Thymus (tissue), 14 donors: ENCODE measurements at places on chromosomes 2 and 18.

GRCh38 chr2:181781078-181781786, 100.9 kb upstream of the NEUROD1 start:
- no peak overlapping the region for H3K4me3 ChIP-seq
- H3K27me3 ChIP-seq, result no peaks in the 10 kb centered on the region
- no peak overlapping the region for H3K27ac ChIP-seq

- no peaks in the 10 kb centered on the region for H3K27me3 ChIP-seq
- no peak for DNase-seq
- H3K4me1 ChIP-seq, result no peaks in the 10 kb centered on the region
- H3K4me3 ChIP-seq, result no peak overlapping the region
- H3K36me3 ChIP-seq, result no peaks in the 10 kb centered on the region
Observed at GRCh38 chr18:68564351-68564750, 150.6 kb downstream of the TMX3 start.

DNA sequence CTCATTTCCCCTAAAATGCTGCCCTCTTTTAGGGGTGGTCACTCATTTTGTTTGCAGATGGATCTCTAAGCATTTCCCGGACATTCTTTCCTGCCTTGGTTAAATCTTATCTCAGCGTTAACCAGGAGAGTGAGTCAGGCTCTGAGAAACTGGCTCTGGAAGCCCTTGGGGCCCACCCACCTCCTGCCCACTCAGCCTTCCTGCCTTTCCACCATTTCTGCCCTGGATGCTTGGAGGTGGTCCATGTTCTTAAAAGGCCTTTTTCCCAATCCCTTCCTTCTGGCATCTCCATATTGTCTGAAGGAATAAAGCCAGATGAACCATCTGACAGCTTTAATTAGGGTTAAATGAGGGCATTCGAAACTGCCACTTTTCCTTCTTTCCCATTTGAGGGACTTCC, 9.5 kb downstream of the HK2 start:
- peaks cover 81% of the 10 kb centered on the region for H3K4me1 ChIP-seq
- no peaks in the 10 kb centered on the region for H3K36me3 ChIP-seq
- DNase-seq, result no peak
- H3K4me3 ChIP-seq, result no peak overlapping the region

DNA sequence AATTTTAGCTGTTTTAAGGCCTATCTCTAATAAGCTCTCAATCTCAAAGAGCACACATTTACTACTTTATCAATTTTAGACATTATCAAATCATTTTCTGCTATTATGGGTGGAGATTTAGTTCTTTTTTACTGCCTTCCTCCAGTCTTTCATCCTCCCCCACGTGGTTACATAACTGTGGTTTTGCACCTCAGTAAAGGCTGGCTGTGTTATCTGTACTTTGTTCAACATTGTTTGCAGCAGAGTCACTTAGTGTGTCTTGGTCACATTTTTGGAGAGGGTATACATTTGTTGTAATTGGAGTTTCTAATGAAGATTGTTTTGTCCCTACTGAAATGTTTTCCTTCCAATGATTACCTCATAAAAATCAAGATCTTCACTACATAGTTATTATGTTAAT, 549.6 kb upstream of the CELF4 start:
- no peaks in the 10 kb centered on the region for H3K4me1 ChIP-seq
- no peak overlapping the region for H3K27ac ChIP-seq
- no peaks in the 10 kb centered on the region for H3K27me3 ChIP-seq
- no peaks in the 10 kb centered on the region for H3K36me3 ChIP-seq
- DNase-seq, result no peak
- no peak overlapping the region for H3K4me3 ChIP-seq

- H3K4me1 ChIP-seq, result no peaks in the 10 kb centered on the region
- H3K27ac ChIP-seq, result no peak overlapping the region
- no peaks in the 10 kb centered on the region for H3K36me3 ChIP-seq
- H3K4me3 ChIP-seq, result no peak overlapping the region
- DNase-seq, result no peak
Observed at GRCh38 chr18:71837547-71837946, 706.6 kb downstream of the CBLN2 start.

GRCh38 chr2:136381722-136382633, 264.0 kb upstream of the CXCR4 start:
- DNase-seq, result peak; percentile 75
- no peaks in the 10 kb centered on the region for H3K36me3 ChIP-seq
- peak overlapping the region; percentile 93 for H3K27ac ChIP-seq
- no peaks in the 10 kb centered on the region for H3K27me3 ChIP-seq

GRCh38 chr2:154911729-154912128, 213.2 kb downstream of the KCNJ3 start:
- no peak for DNase-seq
- H3K4me3 ChIP-seq, result no peak overlapping the region
- H3K36me3 ChIP-seq, result no peaks in the 10 kb centered on the region

GRCh38 chr2:196399722-196400691, 228.6 kb upstream of the STK17B start:
- H3K27me3 ChIP-seq, result no peaks in the 10 kb centered on the region
- DNase-seq, result no peak
- H3K4me3 ChIP-seq, result no peak overlapping the region
- H3K36me3 ChIP-seq, result no peaks in the 10 kb centered on the region

GRCh38 chr2:68225119-68225632, 27.2 kb downstream of the PPP3R1 start:
- H3K4me1 ChIP-seq, result no peaks in the 10 kb centered on the region
- H3K4me3 ChIP-seq, result no peak overlapping the region
- peak overlapping the region; percentile 14 for H3K27ac ChIP-seq
- peak; percentile 42 for DNase-seq
- no peaks in the 10 kb centered on the region for H3K27me3 ChIP-seq
- H3K36me3 ChIP-seq, result no peaks in the 10 kb centered on the region

GRCh38 chr2:96909611-96910021, 39.7 kb upstream of the SEMA4C start:
- H3K27ac ChIP-seq, result no peak overlapping the region
- no peaks in the 10 kb centered on the region for H3K36me3 ChIP-seq
- DNase-seq, result no peak
- H3K27me3 ChIP-seq, result peaks cover 6% of the 10 kb centered on the region

- H3K27me3 ChIP-seq, result no peaks in the 10 kb centered on the region
- no peak overlapping the region for H3K27ac ChIP-seq
- H3K36me3 ChIP-seq, result no peaks in the 10 kb centered on the region
- no peak overlapping the region for H3K4me3 ChIP-seq
- DNase-seq, result no peak
Observed at GRCh38 chr2:79901161-79901560, 388.3 kb downstream of the CTNNA2 start.

- peaks cover 5% of the 10 kb centered on the region for H3K4me1 ChIP-seq
- peak overlapping the region; percentile 14 for H3K27ac ChIP-seq
- H3K4me3 ChIP-seq, result peak overlapping the region; percentile 23
- H3K36me3 ChIP-seq, result no peaks in the 10 kb centered on the region
Observed at GRCh38 chr2:173075056-173075780, 428 bp upstream of the MAP3K20 start.

DNA sequence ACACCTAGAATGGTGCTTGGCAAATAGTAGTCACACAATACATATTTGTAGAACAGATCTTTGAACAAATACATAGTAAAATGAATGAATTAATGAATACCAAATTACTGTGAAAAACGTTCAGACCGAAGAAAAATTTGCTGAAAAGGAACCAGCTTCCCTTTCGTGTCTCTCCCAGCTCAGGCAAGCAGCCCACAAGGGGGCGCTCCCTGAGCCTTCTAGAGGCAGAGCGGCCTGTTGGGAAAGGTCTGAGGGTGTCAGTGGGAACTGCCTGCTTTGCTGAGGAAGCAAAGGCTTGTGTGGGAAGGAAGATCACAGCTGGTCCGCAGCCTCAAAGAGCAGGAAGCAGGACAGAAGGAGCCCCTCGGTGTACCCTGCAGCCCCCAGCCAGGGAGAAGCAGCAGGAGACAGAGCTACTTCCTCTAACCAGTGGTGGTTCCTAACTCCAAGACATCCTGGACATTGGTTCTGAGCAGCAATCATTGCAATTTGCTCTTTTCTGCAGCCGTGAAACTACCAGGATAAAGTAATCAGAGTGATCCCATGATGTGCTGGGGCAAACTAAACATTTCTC, 231.1 kb downstream of the ANKRD30B start:
- H3K4me1 ChIP-seq, result no peaks in the 10 kb centered on the region
- H3K27me3 ChIP-seq, result no peaks in the 10 kb centered on the region
- H3K4me3 ChIP-seq, result no peak overlapping the region

DNA sequence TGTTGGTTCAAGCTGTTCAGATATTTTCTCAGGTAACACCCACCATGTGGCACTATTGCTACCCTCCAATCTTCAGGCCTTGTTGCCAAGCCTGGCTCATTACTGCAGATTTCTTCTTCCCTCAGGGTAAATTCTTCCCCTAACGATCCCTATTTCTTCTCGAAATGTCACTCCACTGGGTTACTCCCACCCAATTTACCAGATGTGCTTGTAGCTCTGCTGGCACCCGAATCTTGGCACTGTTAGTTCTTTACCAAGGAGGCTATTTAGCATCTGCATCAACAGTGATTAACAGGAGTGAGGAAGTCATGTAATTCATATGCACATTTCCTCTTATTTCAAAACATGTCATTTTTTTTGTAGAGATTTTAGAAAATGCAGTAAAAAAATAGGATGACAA, 217.1 kb upstream of the CYRIA start:
- H3K36me3 ChIP-seq, result no peaks in the 10 kb centered on the region
- no peak overlapping the region for H3K27ac ChIP-seq
- DNase-seq, result no peak
- no peaks in the 10 kb centered on the region for H3K27me3 ChIP-seq

DNA sequence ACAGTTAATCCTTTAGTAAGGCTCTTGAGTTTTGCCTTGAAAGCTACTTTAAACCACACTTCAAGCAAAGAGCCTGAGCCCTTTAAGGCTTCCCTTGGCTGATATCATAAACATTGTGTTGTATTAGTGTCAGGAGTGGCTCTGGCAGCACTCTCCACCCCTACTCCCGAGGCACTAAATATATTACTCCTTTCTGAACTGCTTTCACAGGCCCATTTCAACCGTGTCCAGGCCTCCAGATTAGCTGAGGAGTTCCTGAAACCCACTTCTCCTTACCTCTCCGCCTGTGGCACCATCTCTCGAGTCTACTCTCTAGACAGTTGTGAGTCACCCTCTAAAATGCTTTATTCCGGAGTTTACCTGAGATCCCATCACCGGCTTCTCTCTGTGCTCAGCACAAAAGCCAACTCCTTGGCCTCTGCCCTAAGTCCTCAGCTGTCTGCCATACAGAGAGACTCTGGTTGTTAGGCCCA, 14.4 kb upstream of the STON1 start:
- no peak overlapping the region for H3K27ac ChIP-seq
- no peak overlapping the region for H3K4me3 ChIP-seq
- peaks cover 26% of the 10 kb centered on the region for H3K36me3 ChIP-seq
- no peaks in the 10 kb centered on the region for H3K4me1 ChIP-seq
- no peaks in the 10 kb centered on the region for H3K27me3 ChIP-seq
- no peak for DNase-seq

DNA sequence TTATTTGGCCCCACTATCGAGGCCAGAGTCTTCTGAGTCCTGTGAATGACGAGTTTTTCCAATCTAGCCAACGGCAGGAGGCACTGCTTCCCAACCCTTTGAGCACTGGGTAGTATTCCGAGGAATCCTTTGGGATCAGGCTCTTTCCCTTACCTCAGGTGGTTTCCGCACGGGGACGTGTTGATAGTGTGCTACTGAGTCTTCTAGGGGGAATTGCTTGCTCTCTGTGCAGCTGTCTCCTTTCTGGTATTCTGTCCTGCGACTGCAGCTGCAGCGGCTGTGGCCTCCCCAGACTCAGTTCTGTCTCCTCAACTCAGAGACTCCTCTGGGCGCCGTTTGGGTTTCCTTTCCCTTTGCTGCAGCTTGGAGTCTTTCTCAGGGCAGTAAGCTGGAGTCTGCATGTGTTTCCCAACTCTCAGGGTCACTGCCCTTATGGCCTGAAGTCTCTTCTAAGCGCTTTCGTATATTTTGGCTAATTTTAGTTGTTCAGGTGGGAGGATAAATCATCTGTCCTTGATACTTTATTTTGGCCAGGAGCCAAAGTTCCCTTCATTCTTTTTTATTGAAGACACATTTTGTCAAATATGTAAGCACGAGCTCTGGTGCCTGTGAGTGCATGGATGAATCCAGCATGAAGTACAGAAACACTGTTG, 118.4 kb downstream of the MAP4K4 start:
- H3K27ac ChIP-seq, result no peak overlapping the region
- no peak overlapping the region for H3K4me3 ChIP-seq
- peaks cover 4% of the 10 kb centered on the region for H3K4me1 ChIP-seq
- no peak for DNase-seq
- H3K27me3 ChIP-seq, result no peaks in the 10 kb centered on the region

- H3K27ac ChIP-seq, result no peak overlapping the region
- no peak for DNase-seq
- no peaks in the 10 kb centered on the region for H3K4me1 ChIP-seq
- H3K36me3 ChIP-seq, result no peaks in the 10 kb centered on the region
- no peak overlapping the region for H3K4me3 ChIP-seq
Observed at GRCh38 chr2:66526180-66526579, 91.3 kb downstream of the MEIS1 start.

- no peaks in the 10 kb centered on the region for H3K4me1 ChIP-seq
- no peak overlapping the region for H3K27ac ChIP-seq
- no peaks in the 10 kb centered on the region for H3K36me3 ChIP-seq
- no peak for DNase-seq
- H3K27me3 ChIP-seq, result no peaks in the 10 kb centered on the region
Observed at GRCh38 chr2:144083211-144083610, 436.7 kb downstream of the ZEB2 start.

GRCh38 chr2:26891-27290, 19.4 kb downstream of the FAM110C start:
- no peak overlapping the region for H3K27ac ChIP-seq
- no peaks in the 10 kb centered on the region for H3K27me3 ChIP-seq
- no peak for DNase-seq
- no peaks in the 10 kb centered on the region for H3K4me1 ChIP-seq
- no peaks in the 10 kb centered on the region for H3K36me3 ChIP-seq

GRCh38 chr2:143458258-143459190, 329.3 kb downstream of the ARHGAP15 start:
- H3K4me1 ChIP-seq, result no peaks in the 10 kb centered on the region
- no peak for DNase-seq
- H3K4me3 ChIP-seq, result no peak overlapping the region
- H3K36me3 ChIP-seq, result no peaks in the 10 kb centered on the region
- H3K27ac ChIP-seq, result no peak overlapping the region
- H3K27me3 ChIP-seq, result no peaks in the 10 kb centered on the region

GRCh38 chr2:60998628-60999545, 18.6 kb upstream of the PEX13 start:
- no peak overlapping the region for H3K4me3 ChIP-seq
- no peak overlapping the region for H3K27ac ChIP-seq
- DNase-seq, result peak; percentile 45
- H3K27me3 ChIP-seq, result no peaks in the 10 kb centered on the region
- H3K4me1 ChIP-seq, result no peaks in the 10 kb centered on the region
